ENCODE measurements at places on chromosomes 4 and X.

DNA sequence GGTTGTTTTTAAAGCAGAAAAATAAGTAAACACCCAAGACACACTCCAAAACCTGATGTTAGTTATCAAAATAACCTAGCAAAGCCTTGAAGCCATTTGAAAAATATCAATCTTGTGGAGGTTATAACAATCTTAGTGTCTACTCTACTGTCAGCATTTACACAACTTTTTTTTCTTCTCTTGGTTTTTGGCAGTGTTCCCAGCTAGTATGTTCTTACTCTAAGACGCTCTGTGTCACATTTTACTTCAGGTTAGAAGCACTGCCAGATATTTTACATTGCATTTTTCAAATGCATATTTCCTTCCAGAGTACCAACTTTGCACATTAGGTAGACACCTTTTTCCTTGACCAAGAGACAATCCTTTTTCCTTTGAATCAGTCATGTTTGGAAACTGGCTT is 114.0 kb upstream of the INPP4B start:
- DNase-seq, result no peak

- no peak for DNase-seq
These were observed 303.1 kb downstream of the ARHGAP24 start for GRCh38 chr4:85777908-85778631.

DNA sequence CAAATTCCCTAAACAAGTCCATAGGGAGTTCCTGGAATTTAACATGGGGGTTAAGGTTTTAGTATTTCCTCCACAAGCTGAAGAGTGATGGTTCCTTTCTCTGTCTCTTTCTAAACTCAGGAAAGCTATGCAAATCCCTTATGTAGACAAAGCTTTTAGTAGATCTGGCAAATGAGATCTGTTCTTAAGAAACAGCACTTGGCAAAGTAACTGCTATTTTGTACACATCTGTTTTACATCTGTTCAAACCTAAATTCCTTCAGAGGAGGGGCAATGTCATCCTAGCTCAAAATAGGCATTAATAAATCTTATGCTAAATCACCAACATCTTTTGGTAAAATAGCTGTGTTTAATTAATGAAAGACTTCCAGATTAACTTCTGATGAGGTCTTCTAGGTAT is 137.8 kb upstream of the TBC1D9 start:
- no peak for DNase-seq

- DNase-seq, result no peak
These were observed 4.4 kb downstream of the RGS12 start for GRCh38 chr4:3297066-3297859.

- DNase-seq, result no peak
These were observed 179.8 kb downstream of the SLIT2 start for GRCh38 chr4:20431543-20431951.

DNA sequence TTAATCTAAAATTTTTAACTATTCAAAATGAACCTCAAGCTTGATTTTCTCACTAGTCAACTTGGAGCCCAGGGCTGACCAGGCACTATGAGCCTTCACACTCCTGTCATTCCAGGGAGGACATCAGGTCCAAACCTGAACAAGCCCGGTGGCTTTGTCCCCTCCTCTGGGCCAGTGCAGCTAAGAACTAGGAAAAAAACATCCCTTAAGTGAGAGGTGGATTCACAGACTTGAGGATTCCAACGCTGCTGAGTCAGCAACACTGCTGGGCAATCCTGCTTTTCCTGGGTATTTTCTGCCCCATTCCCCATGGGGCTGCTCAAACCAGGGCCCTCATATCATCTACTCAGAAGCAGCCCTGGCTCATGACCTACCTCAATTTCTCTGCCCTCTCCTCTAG is 4.0 kb downstream of the RNF212 start:
- DNase-seq, result no peak

GRCh38 chrX:49991758-49992157 is 69.4 kb downstream of the CLCN5 start:
- no peak for DNase-seq

- DNase-seq, result no peak
These were observed 665 bp downstream of the TRPC5OS start for GRCh38 chrX:111876646-111877045.

DNA sequence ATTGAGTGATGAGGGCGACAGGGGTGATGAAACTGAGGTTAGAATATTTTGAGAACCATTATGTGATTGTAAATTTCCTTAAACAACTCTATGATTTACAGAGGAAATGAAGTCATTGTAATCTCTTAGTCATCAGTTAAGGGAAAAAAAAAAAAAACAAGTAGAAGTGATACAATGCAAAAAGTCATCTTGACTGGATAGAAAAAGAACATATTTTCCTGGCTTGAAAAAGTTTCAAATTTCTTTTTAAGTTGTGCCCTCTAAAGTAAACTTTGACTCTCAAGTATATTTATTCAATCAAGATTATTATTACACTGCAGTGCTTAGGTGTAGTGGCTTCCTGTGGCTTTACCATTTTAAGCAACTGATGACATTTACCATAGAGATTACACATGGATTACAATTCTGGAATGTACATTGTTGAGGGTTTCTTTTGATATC is 40.6 kb downstream of the GABRB1 start:
- DNase-seq, result no peak

GRCh38 chrX:133908223-133908955 is 77.0 kb downstream of the GPC3 start:
- DNase-seq, result no peak

- no peak for DNase-seq
These were observed 26.3 kb downstream of the RTL5 start for GRCh38 chrX:72105436-72105835.
